Psoas muscle (tissue), 8 donors: ENCODE measurements at places on chromosomes 3 and 15. TPM values are rescaled to one million over a fixed set of nuclear protein-coding genes. Genes with fewer than 3 reads are reported as not detected.

Gene SECISBP2L
- total RNA-seq = 22.0 TPM

Gene BCL2A1
- total RNA-seq = 1.1 TPM

Gene UMPS
- total RNA-seq = 6.5 TPM

Gene NTRK3
- total RNA-seq = 0.17 TPM

Gene RAB7A
- total RNA-seq = 232 TPM

- no peak for DNase-seq
Observed at GRCh38 chr3:2558796-2559195, 460.1 kb downstream of the CNTN4 start.

GRCh38 chr15:42131826-42132806 is 24.3 kb downstream of the PLA2G4F start:
- DNase-seq = no peak

DNA sequence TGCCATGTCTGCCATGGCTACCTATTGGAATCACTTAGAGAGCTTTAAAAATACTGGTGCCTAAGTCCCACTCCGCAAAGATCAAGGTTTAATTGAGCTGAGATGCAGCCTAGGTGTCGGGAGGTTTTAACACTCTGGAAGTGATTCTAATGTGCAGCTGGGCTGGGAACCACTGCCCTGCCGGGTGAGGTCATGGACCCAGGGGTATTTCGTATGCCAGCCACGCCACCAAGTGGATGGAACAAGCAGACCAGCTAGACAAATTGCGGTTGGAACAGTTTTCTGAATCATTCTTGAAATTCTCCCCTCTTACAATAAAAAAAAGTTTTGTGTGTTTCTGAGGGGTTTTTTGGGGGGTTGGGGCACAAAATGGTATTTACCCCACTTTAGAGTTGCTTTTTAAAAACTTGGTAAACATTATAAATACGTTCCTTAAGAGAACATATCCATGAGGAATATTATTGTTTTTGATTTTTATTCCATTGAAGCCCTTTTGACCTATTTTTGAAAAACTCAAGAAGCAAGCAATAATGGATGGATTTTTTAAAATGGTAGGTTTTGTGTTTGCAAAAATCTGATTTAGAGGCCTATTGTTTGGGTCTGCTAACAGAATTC is 66.2 kb upstream of the CSTA start:
- DNase-seq = peak; percentile 53

GRCh38 chr3:187975561-187976364 is 178.2 kb upstream of the LPP start:
- DNase-seq = peak; percentile 78

DNA sequence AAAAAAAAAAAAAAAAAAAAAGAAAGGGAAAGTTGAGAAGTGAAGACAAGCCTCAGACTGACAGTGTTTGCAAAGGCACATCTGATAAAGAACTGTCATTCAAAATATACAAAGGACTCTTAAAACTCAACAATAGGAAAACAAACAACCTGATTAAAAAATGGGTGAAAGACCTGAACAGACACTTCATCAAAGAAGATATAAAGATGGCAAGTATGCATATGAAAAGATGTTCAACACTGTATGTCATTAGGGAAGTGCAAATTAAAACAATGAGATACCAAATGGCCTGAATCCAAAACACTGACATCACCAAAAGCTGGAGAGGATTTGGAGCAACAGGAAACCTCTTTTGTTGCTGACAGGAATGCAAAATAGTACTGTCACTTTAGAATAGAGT is 48.6 kb downstream of the MCCC1 start:
- no peak for DNase-seq

GRCh38 chr15:51588966-51589365 is 33.6 kb downstream of the DMXL2 start:
- no peak for DNase-seq

- DNase-seq = no peak
Observed at GRCh38 chr3:59766200-59766872, 716.5 kb upstream of the CFAP20DC start.

- peak; percentile 82 for DNase-seq
Observed at GRCh38 chr15:22949074-22949547, 31.1 kb downstream of the CYFIP1 start.

DNA sequence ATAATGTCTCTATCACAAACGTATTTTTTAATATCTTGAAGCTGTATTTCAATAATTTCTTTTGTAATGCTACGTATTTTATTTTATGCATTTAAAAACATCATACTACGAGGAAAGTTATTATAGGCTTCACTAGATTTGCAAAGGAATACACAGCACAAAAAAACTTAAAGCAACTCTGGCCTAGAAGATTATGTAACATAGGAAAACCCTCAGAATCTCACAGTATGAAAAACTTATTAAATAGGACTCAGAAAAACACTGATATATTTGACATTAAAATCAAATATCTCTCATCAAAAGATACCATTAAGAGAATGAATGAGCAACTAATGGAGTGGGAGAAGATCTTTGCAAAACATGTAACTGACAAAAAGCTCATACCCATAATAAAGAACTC is 63.7 kb downstream of the DMXL2 start:
- DNase-seq = no peak

DNA sequence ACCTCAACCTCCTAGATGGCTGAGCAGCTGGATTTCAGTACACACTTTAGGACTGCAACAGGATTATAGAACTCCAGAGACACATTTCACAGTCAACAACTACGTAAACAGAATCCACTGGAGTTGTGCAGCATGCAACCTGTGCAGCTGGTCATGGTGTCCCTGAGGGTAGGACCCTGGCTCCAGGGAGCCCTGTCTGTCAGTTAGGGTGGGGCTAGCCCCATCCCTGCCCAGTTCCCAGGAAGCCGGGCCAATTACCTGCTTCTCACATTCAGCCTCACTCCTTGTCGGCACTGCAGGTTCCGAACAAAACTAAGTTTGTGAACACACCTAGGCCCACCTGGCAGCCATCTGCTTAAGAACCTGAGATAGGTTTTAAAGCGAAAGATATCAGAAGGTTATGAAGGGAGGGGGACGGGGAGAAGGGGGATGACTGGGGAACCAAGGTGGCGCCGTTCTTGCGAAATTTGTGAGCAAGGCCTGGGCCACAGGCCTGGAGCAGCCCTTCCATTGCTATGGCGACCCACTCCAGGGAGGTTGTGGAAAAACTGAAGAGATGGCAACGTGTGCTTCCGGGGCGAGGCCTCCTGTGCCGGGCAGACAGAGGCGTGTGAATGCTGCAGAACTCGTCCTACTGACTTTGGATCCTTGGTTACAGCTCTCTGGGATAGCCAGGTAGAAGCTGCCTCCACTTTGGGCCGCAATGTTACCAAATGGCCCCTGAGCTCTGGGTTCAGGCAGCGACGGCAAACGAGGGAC is 25.3 kb downstream of the ACSBG1 start:
- no peak for DNase-seq

- no peak for DNase-seq
Observed at GRCh38 chr15:71275098-71275497, 159.8 kb downstream of the THSD4 start.

GRCh38 chr3:187833799-187834578 is 88.7 kb upstream of the BCL6 start:
- DNase-seq = no peak

GRCh38 chr3:64399205-64399800 is 174.0 kb upstream of the PRICKLE2 start:
- no peak for DNase-seq

- no peak for DNase-seq
Observed at GRCh38 chr3:54384279-54384678, 261.9 kb downstream of the CACNA2D3 start.
